ENCODE measurements at places on chromosomes 1 and 21.

DNA sequence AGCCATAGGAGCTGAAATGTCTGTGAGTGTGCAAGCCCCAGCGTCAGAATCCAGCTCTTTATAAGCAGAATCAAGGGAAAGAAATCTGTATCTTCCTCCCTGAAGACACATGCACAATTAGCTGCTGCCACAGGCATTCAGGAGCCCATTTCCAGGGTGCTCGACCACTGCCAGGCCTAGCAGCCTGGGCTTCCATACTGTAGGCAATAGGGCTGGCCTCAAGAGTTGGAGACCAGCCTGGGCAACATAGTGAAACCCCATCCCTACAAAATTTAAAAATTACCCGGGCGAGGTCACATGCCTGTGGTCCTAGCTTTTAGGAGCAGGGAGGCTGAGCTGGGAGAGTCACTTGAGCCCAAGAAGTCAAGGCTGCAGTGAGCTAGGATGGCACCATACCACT is 41.0 kb downstream of the NEK2 start:
- no peak for DNase-seq

DNA sequence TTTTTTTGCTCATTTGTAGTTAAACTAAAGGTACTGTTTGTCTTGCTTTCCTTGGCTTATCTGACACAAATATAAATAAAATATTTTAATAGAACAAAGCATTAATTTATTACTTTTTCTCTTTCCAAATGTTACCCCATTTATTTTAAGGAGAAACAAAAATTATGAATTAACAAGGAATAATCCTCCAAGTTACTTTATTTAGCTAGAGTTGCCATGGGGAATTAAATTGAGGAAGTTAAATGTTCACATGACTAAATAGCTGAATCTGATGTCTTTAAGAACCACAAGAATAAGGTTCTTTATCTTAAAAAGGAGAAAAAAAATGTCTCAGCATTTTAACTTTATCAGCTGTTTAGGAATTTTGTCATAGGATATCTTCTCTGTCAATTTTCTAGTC is 12.3 kb downstream of the ATG4C start:
- DNase-seq: no peak

DNA sequence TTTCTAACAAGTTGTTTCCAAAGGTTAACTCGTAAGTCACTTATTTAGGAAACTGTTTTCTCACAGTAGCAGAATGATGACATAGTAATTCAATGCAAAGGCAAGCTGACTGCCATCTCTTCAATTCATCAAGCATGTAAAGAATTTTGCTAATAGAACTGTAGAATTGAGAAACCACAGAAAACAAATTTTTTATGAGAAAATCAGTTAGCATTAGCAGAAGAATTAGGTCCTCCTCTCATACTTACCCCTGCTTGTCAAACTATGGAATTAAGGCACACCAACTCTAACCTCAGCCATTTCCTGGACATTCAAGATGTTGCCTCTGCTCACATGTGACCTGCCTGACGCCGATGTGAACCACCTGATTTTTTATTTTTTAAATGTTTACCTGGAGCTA is 115.2 kb downstream of the LRRC40 start:
- no peak for DNase-seq

- no peak for DNase-seq
These were observed at the start of gene C1orf210 for GRCh38 chr1:43285269-43285990. Gene C1orf210 (minus strand): TSS chr1:43285581. CDS start chr1:43283270, 2,311 bp downstream.

- DNase-seq: no peak
These were observed 4.3 kb downstream of the TIAM1 start for GRCh38 chr21:31339721-31340120.

DNA sequence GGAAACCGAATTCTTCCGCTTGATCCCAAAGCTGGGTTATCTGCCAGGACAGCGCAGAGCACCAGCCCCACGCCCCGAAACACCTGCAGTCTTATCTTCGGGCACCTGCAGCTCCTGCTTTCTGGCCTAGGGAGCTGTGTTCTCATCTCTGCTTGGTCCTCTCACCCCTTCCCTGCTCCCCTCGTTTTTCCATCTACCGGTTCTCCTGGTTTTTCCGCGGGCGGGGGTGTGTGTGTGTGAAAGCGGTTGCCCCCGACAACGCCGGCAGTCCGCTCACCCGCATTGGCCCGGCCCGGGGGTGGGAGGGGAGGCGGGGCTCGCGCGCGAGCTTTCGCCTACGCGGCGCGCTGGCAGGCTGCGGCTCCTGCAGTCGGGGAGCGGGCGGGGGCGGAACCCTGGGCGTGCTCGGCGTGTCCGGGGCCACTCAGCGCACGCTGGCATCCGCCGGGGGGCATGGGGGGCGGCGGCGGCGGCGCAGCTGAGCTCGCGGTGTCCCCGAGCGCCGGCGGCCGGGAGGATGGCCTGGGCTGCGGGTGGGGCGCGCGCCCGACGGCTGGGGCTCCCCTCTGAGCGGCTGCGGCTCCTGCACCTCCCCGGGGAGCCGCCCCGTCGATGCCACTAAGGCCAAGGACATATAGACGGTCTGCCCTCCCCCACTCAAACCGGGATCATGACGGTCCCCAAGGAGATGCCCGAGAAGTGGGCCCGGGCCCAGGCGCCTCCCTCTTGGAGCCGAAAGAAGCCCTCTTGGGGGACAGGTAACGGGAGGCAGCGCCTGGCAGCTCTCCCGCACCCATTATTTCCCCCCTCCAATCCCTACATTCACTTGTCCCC is 3.2 kb downstream of the ATP8B2 start:
- DNase-seq: peak; percentile 82

DNA sequence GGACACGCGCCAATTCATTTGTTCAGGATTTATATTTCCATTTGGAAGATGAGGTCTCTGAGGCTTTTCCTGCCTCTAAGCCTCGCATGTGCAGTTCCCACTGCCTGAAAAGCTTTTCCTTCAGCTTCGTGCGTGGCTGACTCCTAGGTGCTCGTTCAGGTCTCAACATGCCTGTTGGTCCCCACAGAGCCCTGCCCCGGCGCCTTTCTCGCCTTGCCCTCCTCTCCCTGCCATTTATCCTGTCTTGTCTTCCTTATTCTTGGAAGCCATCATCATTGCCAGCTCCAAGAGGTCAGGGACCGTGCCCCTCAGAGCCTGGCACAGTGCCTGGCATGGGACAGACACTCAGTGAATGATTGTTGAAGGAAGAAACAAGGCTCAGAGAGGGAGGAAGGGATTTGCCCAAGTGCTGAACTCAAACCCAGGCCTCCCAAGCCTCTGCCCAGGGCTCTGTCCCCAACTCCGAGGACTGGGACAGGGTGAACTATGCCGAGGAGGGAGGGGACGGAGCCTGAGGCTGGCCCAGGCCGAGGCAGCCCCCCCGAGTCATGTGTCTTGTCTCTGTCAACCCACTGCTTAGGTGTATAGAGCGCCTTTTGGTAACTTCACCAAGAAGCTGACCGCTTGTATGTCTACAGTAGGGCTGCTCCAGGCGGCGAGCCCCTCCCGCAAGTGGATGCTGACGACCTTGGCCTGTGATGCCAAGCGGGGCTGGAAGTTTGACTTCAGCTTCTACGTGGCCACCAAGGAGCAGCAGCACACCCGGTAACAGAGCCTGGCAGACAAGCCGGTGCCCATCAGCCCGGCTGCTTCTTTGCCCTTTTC is 47.3 kb downstream of the DISP3 start:
- no peak for DNase-seq

DNA sequence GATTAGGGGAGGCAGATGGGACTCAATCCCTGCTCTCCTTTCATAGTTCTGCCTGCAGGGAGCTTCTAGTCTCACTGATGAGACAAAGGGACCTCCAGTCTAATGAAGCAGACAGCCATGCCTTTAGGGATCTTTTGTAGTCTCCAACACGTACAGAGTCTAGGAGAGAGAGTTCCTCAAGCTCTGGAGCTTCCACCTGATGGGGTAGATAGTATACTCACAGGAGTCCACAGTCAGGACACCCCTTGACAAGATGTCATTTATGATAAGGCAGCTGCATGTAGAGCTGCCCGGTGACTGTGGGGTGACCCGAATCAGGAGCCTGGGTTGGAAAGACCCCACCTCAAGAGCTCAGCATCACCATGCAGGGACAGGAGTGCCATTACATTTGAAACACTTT is 55.3 kb upstream of the CNTN2 start:
- DNase-seq: no peak

GRCh38 chr1:17348593-17349234 is 23.3 kb upstream of the PADI6 start:
- DNase-seq: no peak

DNA sequence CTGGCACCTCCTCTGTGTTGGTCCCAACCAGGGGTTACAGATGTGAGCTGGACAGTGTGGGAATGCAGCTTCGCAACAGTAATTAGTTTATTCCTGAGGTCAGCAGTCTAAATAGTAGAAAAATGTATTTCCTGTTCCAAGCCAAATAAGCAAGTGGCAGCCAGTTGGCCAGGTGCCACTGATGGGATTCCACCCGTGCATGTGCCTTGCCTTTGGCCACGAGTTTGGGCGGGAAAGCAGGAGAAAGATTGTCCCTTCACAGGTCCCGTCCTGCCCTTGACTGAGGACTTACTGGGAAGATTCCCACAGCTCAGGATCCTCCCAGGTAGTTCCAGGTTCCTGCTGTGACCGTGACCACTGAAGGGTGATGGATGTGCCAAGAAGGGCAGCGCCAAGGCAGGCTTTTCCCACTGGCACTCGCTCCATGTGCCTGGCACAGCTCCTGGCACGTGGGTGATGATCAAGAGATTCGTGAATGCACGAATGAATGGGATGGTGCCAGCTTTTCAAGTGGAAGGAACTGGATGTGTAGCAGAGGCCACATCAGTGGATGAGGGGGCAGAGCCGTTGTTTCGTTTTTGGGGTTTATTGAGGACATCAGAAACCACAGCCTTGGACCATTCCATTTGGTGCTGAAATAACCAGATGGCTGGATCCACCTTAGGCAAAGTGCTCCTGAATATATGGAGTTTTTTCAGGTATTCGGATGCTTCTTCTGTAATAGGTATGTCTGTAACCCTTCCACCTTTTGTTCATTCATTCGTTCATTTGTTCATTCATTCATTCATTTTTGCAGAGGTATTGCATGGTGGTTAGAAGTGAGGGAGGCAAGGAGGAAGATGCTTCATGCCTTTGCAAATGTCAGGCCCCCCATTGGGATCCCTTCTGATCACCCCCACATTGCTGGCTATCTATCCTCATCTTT is 62.4 kb upstream of the WNT4 start:
- no peak for DNase-seq

- DNase-seq: no peak
These were observed 225.2 kb downstream of the LTN1 start for GRCh38 chr21:28767523-28767922.

- peak; percentile 6 for DNase-seq
These were observed 28.1 kb downstream of the RUNX3 start for GRCh38 chr1:24901791-24902470.

GRCh38 chr1:4262665-4263064 is 362.6 kb upstream of the C1orf174 start:
- no peak for DNase-seq

- peak; percentile 54 for DNase-seq
These were observed 2.2 kb upstream of the RUNX3 start for GRCh38 chr1:24932284-24932683.

GRCh38 chr1:197842646-197843045 is 59.8 kb upstream of the C1orf53 start:
- DNase-seq: no peak

- no peak for DNase-seq
These were observed 123.8 kb upstream of the CHRM3 start for GRCh38 chr1:239262538-239262937.

- no peak for DNase-seq
These were observed 4.9 kb downstream of the PRKAB2 start for GRCh38 chr1:147167365-147167764.

DNA sequence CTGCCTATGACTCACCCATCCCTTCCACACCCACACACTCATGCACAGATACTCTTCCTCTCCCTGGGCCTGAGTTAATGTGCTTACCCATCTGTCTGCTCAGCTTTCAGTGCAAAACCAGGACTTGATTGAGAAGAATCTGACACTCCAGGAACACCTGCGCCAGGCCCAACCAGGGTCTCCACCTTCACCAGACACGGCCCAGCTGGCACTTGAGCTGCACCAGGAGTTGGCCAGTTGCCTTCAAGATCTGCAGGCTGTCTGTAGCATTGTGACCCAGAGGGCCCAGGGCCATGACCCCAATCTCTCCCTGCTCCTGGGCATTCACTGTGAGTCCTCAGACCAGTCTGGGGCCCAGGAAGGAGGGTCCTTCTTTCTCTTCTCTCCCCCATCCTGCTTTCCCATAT is 3.5 kb upstream of the SH3BGRL3 start:
- DNase-seq: no peak

DNA sequence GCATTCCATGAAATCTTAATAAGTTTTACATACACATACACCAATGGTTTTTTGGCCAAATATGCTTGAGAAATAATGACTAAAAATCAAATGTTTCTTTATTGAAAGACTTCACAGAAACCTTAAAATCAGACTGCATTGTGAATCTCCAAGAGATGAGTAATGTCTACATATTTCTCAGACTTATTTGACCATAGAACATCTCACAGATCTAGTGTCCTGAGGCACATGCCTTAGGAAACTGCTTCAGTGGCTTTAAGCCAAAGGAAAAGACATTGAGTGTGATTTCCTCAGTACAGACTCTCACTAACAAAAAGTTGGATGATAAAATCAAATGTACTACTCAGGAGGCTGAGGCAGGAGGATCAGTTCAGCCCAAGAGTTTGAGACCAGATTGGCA is 6.2 kb upstream of the C1orf105 start:
- no peak for DNase-seq

GRCh38 chr1:189253601-189254350 is 1223.9 kb downstream of the BRINP3 start:
- DNase-seq: no peak

DNA sequence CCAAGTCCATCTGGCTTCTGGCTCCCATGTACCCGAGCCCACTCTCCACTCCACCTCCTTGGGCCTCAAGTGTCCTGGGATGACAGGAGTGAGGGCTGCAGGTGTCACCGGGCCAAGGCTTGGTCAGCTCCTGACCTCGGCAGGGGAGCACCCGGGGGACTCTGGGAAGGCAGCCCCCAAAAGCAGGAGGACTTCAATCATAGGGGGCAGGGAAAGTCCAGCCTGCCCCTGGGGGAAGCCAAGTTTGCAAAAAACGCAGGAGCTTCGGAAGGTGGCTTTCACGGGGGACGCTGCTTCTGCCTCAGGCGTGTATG is 56.8 kb downstream of the KCNAB2 start:
- no peak for DNase-seq

- DNase-seq: no peak
These were observed 28.7 kb downstream of the NPHS2 start for GRCh38 chr1:179547021-179547535.

GRCh38 chr1:30748699-30749401 is 8.7 kb downstream of the LAPTM5 start:
- DNase-seq: no peak

DNA sequence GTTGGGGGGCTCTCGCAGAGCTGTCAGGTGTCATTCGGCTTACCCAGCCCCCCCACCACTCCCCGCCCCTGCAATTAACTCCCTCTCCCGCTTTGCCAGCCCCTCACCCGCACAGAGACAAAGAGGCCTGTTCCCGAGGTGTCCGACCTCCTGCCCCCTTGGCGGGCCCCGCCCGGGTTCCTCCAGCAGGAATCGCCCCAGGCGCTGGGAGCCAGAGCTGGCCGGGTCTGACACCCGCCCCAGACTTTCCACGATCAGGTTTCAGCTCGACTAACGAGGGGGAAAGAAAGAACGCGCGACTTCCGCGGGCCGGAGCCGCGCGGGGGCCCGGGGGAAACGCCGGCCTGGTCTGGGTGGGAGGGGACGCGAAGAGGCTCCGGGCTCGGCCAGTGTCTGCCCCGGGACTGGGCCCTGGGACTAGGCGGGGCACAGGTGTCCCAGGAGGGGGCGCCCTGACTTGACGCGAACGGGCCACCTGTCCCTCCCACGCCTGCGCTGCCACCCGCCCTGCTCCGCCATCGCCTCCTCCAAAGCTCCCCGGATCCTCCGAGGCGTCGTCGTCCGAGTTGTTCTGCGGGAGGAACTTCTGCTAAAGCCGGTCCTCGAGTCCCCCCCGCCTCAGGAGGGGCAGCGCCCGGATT is 36.4 kb upstream of the HHAT start:
- DNase-seq: peak; percentile 7
